Amniotic epithelial cell (primary cell): ENCODE measurements at places on chromosomes 1 and 21.

- DNase-seq, result no peak
Observed at GRCh38 chr21:33892853-33893252, 22.8 kb downstream of the ATP5PO start.

- DNase-seq, result no peak
Observed at GRCh38 chr1:7455796-7456721, 315.0 kb upstream of the VAMP3 start.

DNA sequence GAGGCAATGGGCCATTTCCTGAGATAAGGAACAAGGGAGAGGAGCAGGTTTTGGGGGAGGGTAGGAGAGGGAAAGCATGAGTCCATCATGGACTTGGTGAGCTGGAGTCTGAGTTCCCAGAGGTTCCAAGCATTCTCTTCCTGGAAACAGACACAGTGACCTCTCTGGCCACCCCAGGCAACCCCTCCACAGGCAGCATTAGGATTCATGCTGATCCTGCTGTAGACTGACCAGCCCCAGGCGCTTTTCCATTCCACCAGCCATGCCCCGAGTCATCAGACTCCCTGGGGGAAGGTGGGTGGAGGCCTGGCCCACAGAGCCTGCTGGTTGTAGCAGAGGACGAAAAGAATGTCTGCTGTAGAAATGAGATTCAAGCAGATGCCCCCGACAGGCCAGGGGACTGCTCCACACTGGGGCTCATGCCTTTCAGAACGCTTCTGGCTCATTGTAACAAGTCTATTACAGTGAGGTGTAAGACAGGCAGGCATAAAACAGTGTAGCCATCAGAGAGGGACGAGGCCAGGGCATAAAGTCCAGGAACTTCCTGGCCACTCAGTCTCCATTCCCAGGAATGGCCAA lies 52.2 kb downstream of the KCND3 start:
- no peak for DNase-seq

GRCh38 chr1:1089731-1090423 lies 15.8 kb upstream of the RNF223 start:
- DNase-seq, result no peak

DNA sequence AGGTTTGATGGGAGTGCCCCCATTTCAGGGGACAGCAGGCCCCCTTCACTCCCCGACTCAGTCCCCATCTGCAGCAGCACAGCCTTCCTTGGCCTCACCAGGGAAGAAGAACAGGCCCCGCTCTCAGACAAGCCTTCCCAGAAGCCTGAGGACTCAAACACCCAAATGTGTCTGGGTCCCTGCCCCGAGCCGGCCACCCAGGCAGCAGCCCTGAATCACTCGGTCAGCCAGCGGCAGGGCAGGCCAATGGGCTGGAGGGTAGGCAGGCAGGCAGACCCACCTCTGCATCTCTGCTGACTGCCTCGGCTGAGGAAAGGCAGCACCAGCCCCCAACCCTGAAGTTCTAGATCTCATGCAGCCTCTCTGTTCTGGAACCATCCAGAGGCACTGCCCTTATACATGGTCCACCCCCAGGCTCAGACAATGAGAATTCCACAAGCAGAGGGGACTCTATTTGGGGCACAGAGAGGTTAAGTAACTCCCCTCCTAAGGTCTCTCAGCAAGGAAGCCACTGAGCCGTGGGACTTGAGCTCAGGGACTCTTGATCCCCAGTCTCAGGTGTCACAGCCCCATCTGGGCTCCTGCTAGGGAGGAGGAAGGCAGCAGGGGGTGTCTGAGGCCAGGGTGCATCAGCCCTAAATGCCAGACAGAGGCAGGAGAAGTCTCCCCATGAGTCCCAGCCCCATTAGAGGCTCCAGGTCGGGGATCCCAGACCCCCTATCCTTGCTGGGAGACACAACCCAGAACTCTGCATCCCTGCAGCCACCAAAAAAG lies 33.2 kb upstream of the RUNX3 start:
- no peak for DNase-seq
